T47D (cell line): ENCODE measurements at places on chromosomes 13 and 19.

- no peak for DNase-seq
Measured at GRCh38 chr19:44796701-44797115, 12.2 kb upstream of the BCAM start.

- DNase-seq, result no peak
Measured at GRCh38 chr19:1505991-1506881, 6.6 kb downstream of the ADAMTSL5 start.

GRCh38 chr13:112509190-112509589, 78.8 kb downstream of the TUBGCP3 start:
- DNase-seq, result peak; percentile 80

DNA sequence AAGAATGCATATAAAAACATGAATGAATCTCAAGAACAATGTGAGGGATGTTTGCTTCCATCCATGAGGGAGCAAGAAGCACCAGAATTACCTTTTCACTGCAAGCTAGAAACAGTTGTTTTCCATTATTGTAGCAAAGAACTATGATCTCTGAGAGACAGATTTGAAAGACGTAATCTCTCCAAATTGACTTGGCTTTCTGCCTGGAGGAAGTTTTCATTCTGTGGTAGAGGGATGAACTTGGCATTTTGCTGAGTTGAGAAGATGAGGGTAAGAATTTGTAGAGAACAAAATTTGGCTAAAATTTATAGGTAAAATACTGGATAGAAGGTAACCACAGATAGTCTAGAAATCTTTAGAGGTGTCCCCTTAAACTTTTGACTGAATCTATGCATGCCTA, 496.8 kb downstream of the TDRD3 start:
- DNase-seq, result no peak

DNA sequence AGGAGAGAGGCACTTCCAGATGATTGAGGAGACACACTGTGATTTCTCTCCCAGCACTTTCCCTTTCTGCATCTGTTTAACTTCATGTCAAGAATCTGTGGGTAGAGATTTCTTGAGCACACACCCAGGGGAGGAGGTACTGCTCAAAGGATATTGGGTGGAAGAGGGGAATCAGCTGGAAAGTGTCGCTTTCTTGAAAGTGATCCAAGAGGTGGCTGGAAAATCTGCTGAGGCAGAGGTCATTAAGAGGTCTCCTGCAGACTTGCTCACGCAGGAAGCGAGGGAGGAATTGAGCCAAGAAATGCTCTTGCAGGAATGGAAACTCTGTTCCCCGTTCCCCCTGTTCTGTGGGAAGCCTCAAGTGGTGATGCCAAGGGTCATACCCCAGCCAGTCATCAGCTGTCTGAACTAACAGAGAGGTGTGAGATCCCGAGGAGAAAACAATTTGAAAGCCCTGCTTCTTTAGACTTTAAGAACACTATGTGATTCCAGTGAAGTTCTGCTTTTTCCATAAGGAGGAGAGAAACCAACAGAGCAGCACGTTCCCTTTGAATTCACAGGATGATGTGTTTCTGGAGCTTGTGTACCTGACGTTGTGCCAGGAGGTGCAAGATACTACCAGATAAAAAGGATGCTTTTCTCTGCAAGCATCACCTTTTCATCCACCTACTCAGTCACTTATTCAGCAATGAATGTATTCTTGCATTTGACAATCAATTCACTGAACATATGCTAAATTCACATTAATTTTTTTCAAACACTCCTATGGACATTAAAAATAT, 163.4 kb upstream of the GPR12 start:
- no peak for DNase-seq

- DNase-seq, result no peak
Measured at GRCh38 chr19:5553892-5554291, 13.9 kb downstream of the TINCR start.

- DNase-seq, result no peak
Measured at GRCh38 chr19:55667958-55668357, 7.1 kb upstream of the EPN1 start.

DNA sequence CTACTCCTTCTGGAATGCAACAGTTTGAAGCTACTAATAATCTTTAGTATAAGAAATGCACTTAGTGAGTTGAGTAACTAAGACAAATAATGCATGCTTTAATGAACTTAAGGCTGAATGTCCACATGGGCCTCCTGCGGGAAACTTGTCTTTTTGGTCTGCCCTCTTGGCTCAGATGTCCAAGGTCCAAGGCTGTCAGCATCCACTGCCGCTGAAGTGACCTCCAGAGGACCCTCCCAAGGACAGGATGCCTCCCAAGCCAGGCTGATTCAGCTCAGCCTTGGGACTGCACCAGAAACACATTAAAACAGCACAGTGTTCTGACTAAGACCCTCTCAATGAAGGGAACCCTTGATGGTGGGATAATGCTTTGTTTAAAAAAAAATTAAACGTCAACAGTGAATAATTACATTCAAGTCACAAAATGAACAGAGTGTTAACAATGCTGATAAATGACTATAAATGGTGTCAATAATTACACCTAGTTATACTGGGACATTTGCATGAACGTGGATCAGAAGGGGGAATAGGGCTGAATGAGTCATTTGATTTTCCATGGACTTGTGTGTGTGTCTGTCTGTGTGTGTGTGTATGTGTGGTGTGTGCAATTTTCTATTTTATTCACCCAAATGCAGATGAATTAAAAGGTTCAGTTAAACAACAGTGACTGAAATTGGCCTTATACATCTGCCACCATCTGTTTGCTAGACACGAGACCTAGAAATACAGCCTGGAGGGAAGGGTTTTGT, 150.5 kb downstream of the COL4A1 start:
- no peak for DNase-seq

DNA sequence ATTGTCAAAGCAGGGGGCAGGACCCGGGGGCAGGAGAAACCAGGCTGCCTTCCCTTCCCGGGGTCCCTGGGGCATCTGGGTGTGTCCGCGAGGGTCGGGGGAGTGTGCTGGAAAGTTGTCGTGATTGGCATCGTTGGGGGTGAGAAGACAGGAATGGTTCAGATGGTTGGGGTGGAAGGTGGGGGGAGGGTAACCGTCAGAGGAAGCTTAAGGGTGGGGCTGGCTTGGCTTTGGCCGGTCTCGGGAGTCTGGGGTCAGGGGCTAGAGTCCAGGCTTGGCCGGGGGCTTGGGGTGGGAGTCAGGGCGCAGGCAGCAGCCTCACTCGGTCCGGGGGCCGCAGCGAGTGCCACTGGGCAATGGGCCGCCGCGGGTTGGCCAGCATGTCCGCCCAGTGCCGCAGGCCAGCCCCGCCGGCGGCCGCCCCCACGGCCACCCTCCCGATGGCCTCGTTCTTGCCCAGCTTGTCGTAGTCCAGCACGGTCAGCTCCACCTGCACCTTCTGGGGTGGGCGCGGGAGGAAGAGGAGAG, 6.8 kb upstream of the DNAAF3 start:
- no peak for DNase-seq

DNA sequence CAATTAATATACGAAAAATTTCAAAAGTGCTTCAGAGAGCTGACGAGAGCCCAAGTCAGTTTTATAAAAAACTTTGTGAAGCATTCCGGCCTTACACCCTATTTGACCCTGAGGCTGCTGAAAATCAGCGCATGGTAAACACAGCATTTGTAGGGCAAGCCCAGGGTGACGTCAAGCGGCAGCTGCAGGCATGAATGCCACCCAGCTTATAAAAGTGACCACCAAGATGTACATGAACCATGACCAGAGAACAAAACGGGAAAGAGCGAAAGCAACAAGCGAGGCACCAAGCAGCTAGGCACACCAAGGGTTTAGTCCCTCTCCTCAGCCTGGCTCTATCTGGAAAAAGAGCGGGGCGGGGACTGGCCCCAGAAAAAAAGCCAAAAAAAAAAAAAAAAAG, 6.0 kb downstream of the SIGLEC11 start:
- no peak for DNase-seq

- DNase-seq, result peak; percentile 80
Measured at GRCh38 chr13:95246292-95247082, 54.8 kb downstream of the ABCC4 start.

DNA sequence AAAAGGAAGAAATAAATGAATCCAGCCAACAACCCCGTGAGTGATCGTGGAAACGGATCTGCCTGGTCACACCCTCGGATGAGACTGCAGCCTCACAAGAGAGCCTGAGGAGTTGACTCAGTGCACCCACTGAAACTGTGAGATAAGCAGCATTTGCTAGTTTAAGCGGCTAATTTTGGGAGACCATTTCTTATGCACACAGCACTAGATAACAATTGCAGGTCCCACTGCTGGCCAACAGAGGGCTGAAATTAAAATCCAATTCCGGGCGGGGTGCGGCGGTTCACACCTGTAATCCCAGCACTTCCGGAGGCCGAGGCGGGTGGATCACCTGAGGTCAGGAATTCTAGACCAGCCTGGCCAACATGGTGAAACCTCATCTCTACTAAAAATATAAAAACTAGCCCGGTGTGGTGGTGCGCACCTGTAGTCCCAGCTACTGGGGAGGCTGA, 3.6 kb downstream of the UQCR11 start:
- DNase-seq, result no peak

- no peak for DNase-seq
Measured at GRCh38 chr13:20043207-20043925, 84.8 kb downstream of the ZMYM2 start.

- DNase-seq, result no peak
Measured at GRCh38 chr13:26957182-26957581, 196.6 kb upstream of the GPR12 start.

DNA sequence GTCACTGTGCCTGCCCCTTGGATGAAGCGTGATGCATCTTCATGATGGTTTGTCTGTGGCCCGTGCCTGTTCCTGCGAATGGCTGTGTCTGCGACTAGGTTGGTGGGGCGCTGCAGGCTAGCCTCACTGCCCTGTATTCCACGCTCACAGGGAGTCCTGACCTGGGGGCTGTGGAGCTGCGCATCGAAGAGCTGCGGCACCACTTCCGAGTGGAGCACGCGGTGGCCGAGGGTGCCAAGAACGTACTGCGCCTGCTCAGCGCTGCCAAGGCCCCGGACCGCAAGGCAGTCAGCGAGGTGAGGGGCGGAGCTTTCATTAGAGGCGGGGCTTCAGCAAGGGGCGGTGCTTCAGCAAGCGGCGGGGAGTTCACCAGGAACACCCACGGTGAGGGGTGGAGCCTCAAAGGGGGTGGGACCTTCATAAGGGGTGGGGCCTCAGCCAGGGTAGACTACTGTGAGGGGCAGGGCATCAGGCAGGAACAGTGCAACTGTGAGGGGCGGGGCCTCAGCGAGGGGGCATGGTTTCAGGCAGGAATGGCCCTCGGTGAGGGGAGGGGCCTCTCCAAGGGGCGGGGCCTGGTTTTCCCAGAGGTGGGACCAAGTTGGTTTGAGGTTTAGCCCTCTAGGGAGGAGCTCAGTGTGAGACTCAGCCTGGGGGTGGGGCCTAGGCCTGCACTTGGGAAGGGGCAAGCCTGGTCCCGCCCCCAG, 17.2 kb downstream of the PKN1 start:
- peak; percentile 94 for DNase-seq

- DNase-seq, result no peak
Measured at GRCh38 chr13:52891706-52892105, 43.3 kb upstream of the PCDH8 start.

GRCh38 chr13:44938854-44939253, 50.4 kb downstream of the NUFIP1 start:
- DNase-seq, result no peak

DNA sequence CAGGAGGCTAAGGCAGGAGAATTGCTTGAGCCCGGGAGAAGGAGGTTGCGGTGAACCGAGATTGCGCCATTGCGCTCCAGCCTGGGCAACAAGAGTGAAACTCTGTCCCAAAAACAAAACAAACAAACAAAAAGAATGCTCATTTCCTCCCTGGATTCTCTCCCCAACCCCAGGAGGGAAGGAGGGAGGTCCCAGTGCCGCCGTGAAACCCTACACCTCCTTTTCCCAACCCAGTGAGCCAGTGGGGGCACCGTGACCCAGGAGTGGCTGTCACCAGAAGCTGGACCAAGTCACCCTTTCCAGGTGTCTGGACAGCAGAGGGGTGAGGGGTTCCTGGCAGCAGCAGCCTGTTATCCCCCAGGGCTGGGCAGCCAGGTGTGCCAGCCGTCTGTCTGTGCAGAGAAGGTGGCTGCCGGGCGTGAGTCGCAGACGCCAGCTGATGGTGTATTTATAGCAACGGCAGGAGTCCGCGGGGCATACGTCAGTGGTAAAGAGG, 23.5 kb downstream of the NFIC start:
- peak; percentile 93 for DNase-seq

- DNase-seq, result no peak
Measured at GRCh38 chr13:30523211-30523610, 57.5 kb upstream of the HMGB1 start.

DNA sequence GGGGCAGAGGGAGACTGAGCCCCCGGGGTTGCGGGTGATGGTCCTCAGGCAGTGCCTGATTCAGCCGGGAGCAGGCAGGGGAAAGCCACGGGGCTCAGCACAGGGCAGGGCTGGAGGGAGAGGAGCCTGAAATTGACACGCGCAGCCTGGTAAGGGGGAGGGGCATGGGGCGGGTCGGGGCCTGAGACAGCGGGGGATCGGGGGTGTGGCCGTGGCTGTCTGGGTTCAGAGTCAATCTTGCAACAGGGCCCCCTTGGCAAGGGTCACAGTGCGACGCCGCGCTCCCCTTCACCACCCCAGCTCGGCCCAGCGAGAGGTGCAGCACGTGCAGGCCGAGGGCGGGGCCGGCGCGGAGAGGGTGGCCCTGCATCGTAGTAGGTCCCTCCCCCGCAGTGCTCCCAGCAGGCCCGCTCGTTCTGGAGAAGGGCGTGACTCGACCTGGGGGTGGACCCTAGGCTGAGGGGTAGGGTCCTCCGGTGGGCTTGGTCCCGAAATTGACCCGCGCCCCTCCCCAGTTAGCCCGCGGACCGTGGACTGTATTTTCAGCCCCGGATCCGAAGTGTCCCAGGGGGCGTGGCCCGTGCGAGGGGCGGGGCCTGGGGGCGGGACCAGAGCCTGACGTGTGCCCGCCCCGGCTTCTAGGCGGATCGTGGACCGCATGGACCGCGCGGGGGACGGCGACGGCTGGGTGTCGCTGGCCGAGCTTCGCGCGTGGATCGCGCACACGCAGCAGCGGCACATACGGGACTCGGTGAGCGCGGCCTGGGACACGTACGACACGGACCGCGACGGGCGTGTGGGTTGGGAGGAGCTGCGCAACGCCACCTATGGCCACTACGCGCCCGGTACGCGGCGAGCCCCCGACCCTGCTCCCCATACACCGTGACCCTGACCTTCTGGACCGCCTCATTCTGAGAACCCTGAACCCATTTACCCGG, 6.0 kb downstream of the RCN3 start:
- DNase-seq, result peak; percentile 65

GRCh38 chr13:40565282-40566148, 100.9 kb downstream of the FOXO1 start:
- no peak for DNase-seq

DNA sequence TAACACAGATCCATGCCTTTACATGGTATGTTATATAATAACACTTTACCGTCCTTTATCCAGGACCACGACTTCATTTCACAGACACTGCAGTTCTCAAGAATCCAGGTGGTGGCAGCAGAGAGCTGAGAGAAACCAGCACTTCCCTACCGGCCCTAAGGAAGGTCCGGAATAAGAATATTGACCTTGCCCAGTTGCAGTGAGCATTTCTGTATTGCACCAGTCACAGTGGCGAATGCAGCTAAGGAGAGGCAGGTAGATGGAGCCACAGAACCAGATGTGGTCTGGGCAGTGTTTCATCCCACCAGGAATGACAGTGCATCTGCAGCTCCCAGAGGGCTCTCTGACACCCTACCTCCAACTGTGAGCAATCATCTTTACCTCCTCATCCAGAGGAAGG, 44.6 kb downstream of the ZNF787 start:
- DNase-seq, result peak; percentile 68

- no peak for DNase-seq
Measured at GRCh38 chr19:28736528-28736927, 476.4 kb downstream of the UQCRFS1 start.
